ENCODE measurements at places on chromosomes 2 and 18.

DNA sequence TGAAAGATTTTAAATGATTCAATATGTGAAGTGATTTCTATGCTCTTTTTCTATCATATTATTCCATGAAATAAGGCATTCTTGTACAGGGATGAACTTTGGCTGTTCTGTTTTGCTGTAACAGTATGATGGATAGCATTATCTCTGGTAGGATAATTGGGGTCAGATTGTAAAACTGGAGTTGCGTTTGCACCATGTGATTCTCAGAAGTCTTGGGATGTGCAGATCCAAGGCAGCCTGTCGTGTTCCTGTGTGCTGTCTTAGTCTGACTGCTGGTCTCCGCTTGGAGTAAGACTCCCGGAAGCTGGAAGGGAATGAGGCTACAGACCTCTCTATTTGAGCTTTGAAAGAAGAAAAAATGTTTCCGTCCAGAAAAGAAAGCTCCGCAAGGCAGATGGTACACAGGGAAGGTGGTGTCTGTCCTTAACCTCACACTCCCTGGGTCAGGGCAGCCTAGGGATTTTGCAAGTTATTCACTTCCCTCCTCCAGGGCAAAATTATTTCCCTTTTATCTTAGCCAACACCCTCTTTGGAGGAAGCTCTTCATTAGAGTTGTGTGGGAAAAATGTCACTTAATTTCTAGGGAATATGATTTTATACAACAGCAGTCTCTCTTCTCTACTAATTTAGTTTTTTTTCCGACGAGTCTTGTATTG is 250.6 kb downstream of the PTPRM start:
- DNase-seq: no peak

DNA sequence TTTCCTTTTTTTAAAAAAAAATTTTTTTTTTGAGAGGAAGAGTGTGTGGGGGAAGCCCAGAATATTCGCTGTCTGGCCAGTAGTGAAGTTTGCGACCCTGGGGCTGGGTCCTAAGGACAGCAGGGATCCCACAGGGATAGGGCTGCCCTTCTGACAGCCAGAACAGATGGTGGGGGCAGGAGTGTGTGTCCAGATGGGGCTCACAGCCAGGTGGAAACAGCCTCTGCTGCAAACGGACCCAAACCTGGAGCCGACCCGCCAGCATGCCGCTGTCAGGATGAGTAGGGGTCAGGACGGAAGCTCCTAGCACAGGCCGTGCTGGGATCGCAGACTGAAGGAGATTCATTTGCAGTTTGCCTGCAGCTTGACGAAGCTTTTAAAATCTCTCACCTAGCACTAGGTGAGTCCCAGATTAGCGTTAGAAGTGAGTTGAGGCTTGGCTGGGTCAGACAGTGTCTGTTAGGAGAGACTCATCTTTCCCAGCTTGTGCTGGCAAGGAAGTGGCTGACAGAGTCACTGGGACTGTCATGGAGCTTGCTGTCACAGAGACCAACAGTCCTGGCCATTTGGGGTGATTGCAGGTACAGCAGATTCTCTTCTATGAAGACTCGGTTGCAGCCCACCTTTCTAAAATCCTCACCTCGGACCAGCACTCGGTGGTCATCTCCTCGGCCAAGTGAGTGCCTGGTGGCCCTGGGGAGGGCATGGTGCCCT is 93.4 kb downstream of the DGKD start:
- no peak for DNase-seq

DNA sequence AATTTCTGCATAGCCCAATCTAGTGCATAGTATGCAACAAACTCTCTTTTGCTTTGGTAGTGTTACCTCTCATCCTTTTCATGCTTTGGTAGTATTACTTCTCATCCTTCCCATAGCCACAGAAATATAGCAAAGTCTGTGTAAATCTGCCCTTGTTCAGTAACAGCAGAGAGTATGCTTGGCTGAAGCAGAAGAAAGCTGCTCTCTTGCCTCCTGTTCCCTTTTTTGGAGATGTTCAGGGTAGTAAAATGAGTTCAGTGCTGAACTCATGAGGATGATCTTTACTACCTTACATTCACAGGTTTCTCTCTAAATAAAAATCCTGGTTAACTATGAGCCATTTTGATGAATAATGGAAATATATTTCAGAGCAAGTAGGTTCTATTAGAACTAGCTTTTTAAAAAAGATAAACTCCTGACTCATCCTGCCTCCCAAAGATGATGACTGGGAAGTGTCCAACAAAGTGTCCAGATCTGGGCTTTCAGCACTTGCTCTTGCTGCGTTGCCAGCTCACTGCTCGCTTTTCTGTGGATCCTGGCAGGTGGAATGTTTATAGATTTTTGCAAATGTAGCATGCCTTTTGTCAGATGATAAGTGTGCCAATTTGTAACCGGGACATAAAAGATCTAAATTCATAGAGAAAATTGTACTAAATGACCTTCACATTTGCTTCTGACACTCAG is 29.4 kb upstream of the CHMP3 start:
- DNase-seq: no peak

- DNase-seq: no peak
These were observed 211.9 kb downstream of the HRH4 start for GRCh38 chr18:24672165-24672941.

GRCh38 chr2:25419678-25420242 is 78.0 kb upstream of the DNMT3A start:
- no peak for DNase-seq

GRCh38 chr18:74597662-74598349 is at the start of gene ZNF407:
Gene ZNF407 (plus strand): TSS chr18:74597870. CDS start chr18:74631020, 33,150 bp downstream.
- DNase-seq: peak; percentile 73

GRCh38 chr2:161658259-161658658 is 34.0 kb downstream of the SLC4A10 start:
- DNase-seq: no peak

DNA sequence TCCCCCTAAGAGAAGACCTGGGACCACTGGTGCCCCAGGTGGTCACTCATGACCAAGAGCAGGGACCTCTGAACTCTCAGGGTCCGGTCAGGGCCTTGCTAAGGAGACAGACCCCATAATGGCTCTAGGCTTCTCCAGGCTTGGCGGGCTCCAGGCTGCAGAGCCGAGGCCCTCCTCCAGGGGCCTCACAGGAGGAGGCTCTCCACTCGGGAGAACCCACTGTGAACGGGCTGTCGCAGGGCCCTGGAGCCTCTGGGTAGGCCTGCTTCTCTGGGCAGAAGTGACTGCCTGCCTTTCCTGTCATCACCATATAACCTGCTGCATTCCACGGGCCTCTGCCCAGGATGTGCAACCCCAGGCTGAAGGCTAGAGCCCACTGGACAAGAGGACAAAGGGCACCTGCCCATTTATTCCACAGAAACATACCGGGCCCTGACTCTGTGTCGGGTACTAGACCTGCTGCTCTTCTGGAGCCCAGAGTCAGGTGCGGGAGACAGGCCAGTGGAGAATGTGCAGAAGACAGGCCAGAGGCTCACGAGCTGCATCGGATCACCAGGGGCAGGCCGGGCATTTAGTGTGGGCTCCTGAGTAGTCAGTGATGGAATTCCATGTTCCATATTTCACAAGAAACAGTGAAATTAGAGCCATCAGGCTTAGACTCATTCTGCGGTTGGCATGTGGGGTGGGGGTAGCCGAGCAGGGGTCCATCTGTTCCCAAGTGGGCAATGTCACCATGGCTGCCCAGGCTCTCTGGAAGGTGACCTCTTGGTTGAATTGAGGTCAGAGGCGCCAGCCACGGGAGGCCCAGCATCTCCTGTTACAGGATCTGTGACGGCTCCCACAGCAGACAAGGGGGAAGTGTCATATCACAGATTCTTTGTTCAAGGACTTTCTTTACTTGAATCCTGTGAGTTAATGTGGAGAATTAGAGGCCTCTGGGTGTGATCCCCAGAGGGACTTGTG is 220.8 kb downstream of the SH3RF3 start:
- DNase-seq: no peak

DNA sequence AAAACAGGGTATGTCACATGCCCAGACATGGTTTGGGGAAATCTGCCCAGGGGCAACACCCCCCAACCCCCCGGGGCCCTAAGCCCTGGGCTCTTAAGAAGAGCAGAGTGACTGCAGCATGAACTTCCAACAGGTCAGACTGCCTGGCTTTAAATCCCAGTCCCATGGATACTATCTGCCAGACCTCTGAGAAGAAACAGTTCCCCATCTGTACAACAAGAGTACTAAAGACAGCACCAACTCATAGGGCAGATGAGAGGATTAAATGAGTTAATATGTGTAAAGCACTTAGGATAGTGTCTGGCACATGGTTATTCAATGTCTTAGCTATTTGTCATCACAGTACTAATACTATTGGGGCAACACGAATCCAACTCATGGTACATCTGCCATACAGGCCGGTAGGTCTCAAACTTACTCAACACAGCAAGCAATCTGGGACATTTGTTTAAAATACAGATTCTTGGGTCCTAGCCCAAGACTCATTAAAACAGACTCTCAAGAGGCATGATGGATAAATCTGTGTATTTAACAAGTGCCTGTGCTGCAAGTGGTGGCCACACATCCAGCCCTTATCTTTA is 23.4 kb downstream of the CDH2 start:
- DNase-seq: no peak

GRCh38 chr2:27379836-27380625 is 503 bp downstream of the ZNF513 start:
- no peak for DNase-seq

- no peak for DNase-seq
These were observed 101.5 kb upstream of the MGAT5 start for GRCh38 chr2:134152045-134153010.

- DNase-seq: no peak
These were observed 37.6 kb downstream of the TEX51 start for GRCh38 chr2:126936219-126936723.

DNA sequence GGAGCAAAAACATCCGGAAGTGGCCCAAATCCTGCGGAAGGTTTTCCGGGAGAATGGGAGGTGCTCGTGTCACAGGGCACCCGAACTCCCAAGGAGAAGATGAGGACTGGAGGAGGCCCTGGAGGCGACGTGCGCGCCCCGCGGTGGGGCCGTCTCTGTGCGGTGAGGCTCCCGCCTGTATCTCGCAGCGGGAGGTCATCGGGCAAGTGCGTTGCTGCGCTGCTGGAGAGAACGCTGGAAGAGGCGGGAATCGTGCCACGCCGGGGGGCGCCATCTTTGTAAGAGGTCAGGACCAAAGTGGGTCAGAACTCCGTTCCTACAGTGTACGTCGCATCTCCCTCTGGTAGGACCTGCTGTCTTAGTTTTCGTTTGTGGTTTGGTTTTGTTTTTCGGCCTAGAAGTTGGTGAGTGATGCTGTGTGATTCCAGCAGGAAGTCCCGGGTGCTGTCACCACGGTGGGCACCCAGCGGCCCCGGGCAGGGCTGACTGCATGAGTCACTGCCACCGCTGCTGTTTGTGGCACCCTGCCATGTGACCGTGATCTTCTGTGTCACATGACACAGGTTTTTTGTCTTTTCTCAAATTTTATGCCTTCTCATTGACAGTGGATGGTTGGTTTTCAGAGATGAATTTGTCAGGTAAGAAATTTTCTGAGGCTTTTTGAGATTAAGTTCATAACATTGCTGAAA is 21.5 kb upstream of the ATP9B start:
- peak; percentile 10 for DNase-seq
